ENCODE measurements at places on chromosomes 7 and 10. TPM values are rescaled to one million over a fixed set of nuclear protein-coding genes. Genes with fewer than 3 reads are reported as not detected.

Gene ELMO1
- total RNA-seq: 72.2 TPM

Gene FAM25G
- not detected for total RNA-seq

Gene NEUROD6
- total RNA-seq: not detected

Gene CYP2C19
- total RNA-seq: not detected

Gene PAPOLB
- not detected for total RNA-seq

Gene TMEM236
- 0.32 TPM for total RNA-seq

Gene KLF14
- total RNA-seq: not detected

Gene MMD2
- total RNA-seq: not detected

Gene OLAH
- total RNA-seq: 0.16 TPM

Gene ZNF853
- 1.9 TPM for total RNA-seq

Gene GNG11
- total RNA-seq: 256 TPM

Gene CTAGE4
- not detected for total RNA-seq

Gene ACHE
- total RNA-seq: 11.3 TPM

Gene MOGAT3
- total RNA-seq: not detected

Gene GFRA1
- 1.6 TPM for total RNA-seq

Gene ZNF107
- total RNA-seq: 1.5 TPM

Gene ANKRD30A
- total RNA-seq: not detected

Gene HOXA9
- 5.0 TPM for total RNA-seq

Gene TUBB8
- not detected for total RNA-seq

Gene FAM13C
- 10.2 TPM for total RNA-seq

Gene KLHL7
- total RNA-seq: 19.1 TPM

Gene RASA4B
- 8.3 TPM for total RNA-seq

Gene HHEX
- total RNA-seq: 66.4 TPM

Gene TRIM50
- total RNA-seq: not detected

Gene SPDYE1
- not detected for total RNA-seq

Gene CDC14C
- not detected for total RNA-seq

Gene SPDYE2
- not detected for total RNA-seq

Measured in bladder microvascular endothelial cell (primary cell).